Endothelial cell of umbilical vein (primary cell): ENCODE measurements at places on chromosomes 12 and 14. TPM values are rescaled to one million over a fixed set of nuclear protein-coding genes. Genes with fewer than 3 reads are reported as not detected.
A peak's percentile ranks its signal among the peaks of the same experiment; 100 is the strongest.

DNA sequence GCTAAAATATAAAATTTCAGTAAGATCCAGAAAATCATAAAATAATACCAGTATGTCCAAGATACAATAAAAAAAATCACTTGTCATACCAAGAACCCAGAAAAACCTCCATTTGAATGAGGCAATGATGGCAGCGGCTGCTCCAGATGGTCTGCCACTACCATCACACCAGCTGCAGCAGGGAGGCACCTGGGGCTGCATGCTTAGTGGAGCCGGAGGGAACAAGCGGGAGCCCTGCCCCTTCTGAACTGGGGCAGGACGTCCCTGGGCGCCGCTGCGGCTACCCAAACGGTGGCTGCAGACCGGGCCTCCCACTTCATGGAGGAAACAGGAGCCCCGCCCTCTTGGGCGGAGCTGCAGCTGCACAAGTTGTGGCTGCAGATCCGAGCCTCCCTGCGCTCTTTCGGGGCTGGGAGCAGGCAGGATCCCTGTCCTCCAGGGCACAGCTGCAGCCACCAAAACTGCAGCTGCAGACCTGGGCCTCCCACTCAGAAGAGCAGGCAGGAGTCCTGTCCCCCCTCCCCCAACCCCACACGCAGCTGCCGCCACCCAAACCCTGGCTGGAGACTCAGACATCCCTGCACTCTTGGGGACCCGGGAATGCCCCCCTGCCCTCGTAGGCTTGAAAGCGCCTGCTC lies 36.1 kb upstream of the OR5AU1 start:
- no peak overlapping the region for H3K27ac ChIP-seq
- H3K4me1 ChIP-seq = no peaks in the 10 kb centered on the region
- no peaks in the 10 kb centered on the region for H3K36me3 ChIP-seq
- no peak overlapping the region for H3K4me3 ChIP-seq

GRCh38 chr12:104290855-104291254 lies 12.7 kb upstream of the EID3 start:
- peaks cover 47% of the 10 kb centered on the region for H3K4me1 ChIP-seq
- DNase-seq = no peak
- no peak overlapping the region for H3K27ac ChIP-seq
- H3K27me3 ChIP-seq = no peaks in the 10 kb centered on the region

DNA sequence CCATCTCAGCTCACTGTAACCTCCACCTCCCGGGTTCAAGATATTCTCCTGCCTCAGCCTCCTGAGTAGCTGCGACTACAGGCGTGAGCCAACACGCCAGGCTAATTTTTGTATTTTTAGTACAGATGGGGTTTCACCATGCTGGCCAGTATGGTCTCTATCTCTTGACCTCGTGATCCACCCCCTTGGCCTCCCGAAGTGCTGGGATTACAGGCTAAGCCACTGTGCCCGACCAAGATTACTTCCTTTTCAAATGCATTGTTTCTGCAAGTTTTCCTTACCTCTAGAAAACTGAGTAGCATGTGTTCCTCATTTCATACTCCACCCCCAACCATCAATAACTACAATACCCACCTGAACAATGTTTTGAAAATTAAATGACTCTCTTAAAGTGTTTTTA lies 13.1 kb downstream of the ARF6 start:
- H3K36me3 ChIP-seq = no peaks in the 10 kb centered on the region
- H3K27me3 ChIP-seq = no peaks in the 10 kb centered on the region
- DNase-seq = no peak
- H3K27ac ChIP-seq = no peak overlapping the region

DNA sequence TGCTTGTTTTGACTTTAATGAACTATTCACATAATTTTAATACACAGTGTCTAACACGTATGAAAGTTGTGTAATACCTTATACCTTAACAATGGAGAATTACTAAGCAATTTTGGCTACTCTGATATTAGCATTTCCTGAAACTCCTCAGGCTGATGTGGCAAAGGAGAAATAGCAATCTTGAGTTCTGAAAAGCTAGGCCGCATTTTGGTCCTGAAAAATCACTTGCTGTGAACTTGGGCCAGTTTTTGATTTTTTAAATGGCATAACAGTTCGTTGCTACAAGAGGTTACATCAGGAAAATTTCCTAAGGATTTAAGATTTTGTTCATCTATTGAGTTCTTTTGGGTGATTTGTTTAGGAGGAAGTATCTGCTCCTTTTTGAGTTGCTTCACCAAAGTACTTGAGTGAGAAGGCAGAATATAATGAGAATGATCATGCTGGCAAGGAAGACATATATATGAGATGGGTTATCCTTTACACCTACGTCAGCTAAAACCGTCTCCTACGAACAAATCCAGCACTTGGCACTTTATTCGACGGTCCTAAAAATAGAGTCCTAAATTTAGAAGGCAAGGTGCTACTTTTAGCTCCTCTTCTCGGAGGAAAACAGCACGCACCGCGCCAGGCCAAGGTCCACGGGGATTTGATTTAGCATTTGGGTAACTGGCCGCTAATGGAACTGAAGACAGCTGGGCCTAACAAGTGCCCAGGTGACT lies 32.2 kb downstream of the MIA2 start:
- peak overlapping the region; percentile 92 for H3K27ac ChIP-seq
- peaks cover 18% of the 10 kb centered on the region for H3K4me1 ChIP-seq
- no peaks in the 10 kb centered on the region for H3K36me3 ChIP-seq
- no peaks in the 10 kb centered on the region for H3K27me3 ChIP-seq
- no peak for DNase-seq
- H3K4me3 ChIP-seq = peak overlapping the region; percentile 84

Gene KRT82
- total RNA-seq = not detected in 2 replicates

GRCh38 chr12:52351196-52352059 lies 15.9 kb downstream of the KRT85 start:
- H3K27me3 ChIP-seq = peaks cover 19% of the 10 kb centered on the region
- no peak overlapping the region for H3K4me3 ChIP-seq
- no peaks in the 10 kb centered on the region for H3K36me3 ChIP-seq
- H3K4me1 ChIP-seq = no peaks in the 10 kb centered on the region
- DNase-seq = no peak

DNA sequence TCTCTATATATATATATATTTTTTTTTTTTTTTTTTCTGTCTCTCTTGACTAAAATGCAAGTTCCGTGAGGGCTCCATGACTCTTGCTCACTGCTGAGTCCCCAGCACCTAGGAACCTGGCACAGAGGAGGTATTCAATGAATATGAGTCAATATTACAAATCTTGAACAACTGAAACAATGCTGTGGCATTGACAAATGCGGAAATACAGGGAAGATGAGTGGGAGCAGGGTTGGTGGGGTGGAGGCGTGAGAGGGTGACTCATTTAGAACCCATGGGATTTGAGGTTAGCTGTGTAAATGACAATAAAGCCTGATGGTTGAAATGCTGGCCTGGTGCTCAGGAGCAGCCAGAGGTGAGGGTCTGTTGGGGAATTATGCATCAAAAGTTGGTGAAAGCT lies 121.7 kb upstream of the FUT8 start:
- H3K27me3 ChIP-seq = no peaks in the 10 kb centered on the region
- H3K4me3 ChIP-seq = no peak overlapping the region
- H3K27ac ChIP-seq = no peak overlapping the region

DNA sequence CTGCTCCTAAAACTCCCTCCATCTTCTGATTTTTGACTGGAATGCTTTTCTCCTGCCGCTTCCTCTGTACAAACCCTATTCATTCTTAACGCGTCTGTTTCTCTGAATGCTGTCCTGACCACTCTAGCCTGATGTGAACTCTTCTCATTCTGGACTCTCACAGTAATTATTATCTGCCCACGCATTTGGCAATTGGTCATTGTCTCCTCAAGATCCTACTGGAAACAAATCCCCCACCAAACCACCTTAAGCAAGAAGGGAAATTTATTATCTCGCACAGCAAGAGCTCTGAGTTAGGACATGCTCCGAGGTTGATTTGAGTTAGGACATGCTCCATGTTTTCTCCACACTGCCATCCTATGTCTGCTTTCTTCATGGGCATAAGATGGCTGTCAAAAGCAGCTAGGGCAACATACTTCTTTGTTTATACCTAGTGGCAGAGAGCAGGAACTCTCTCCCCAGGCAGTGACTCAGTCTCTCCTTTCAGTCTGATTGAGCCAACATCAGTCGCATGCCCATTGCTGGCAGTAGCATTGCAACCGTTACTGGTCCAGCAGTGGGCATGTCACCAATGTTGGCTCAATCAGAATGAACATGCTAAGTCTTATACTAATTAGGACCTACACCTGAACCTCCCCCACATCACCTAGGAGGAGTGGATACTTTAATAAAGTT lies 102.2 kb downstream of the SSPN start:
- no peak for DNase-seq
- peaks cover 7% of the 10 kb centered on the region for H3K4me1 ChIP-seq
- no peaks in the 10 kb centered on the region for H3K36me3 ChIP-seq
- H3K4me3 ChIP-seq = no peak overlapping the region
- no peak overlapping the region for H3K27ac ChIP-seq

GRCh38 chr12:122875590-122876220 lies 20.2 kb downstream of the VPS37B start:
- H3K36me3 ChIP-seq = no peaks in the 10 kb centered on the region
- no peak overlapping the region for H3K4me3 ChIP-seq
- DNase-seq = no peak

GRCh38 chr14:103523575-103523954 lies 935 bp upstream of the CKB start:
- peaks cover 13% of the 10 kb centered on the region for H3K4me1 ChIP-seq
- no peaks in the 10 kb centered on the region for H3K36me3 ChIP-seq
- no peak overlapping the region for H3K27ac ChIP-seq
- no peak overlapping the region for H3K4me3 ChIP-seq
- H3K27me3 ChIP-seq = peaks cover 34% of the 10 kb centered on the region
